Endothelial cell of umbilical vein (primary cell): ENCODE measurements at places on chromosomes 2 and 18. TPM values are rescaled to one million over a fixed set of nuclear protein-coding genes. Genes with fewer than 3 reads are reported as not detected.
A peak's percentile ranks its signal among the peaks of the same experiment; 100 is the strongest.

Gene UPP2
- polyA plus RNA-seq, result not detected in 2 replicates

- no peak for DNase-seq
These were observed 19.1 kb downstream of the HDAC4 start for GRCh38 chr2:239381709-239382134.

GRCh38 chr2:60441800-60442199, 111.7 kb downstream of the BCL11A start:
- no peak for DNase-seq

DNA sequence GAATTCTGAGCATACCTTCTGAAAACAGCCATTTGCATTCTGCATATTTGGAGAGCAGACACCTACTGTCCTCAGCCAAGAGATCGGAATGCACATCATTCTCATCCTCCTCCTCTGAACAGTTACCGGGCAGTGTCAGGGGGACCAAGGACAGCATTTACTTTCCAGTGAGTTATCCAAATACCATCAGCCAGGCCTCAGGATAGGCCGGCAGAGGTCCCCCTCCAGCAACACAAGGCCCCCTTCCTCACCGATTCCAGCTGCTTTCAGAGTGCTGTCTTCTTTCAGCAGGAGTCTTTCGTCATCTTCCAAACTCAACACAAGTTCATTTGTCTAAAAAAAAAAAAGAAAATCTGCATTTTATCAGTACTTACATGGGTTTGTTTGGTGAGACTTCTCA, 55.3 kb downstream of the C2orf76 start:
- no peak for DNase-seq

Gene CDH20
- not detected in 2 replicates for polyA plus RNA-seq

DNA sequence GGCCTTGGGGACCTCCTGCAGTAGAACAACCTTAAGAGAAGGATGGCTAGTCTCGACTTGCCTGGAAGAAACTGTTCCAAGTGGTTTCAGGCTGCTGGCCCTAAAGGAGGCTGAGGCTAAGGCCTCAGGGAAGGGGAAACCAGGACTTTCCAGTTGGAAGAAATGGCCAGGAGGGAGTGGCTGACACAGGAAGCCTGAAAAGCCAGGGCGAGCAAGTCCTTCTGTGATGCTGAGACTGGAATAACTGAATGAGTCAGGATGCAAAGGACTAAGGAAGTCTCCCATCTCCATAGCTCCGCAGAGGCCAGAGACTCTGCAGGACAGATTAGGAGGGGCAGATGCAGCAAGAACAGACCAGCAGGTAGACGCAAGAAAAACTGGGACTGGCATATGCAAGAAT, 7.4 kb downstream of the HTRA2 start:
- no peak for DNase-seq

DNA sequence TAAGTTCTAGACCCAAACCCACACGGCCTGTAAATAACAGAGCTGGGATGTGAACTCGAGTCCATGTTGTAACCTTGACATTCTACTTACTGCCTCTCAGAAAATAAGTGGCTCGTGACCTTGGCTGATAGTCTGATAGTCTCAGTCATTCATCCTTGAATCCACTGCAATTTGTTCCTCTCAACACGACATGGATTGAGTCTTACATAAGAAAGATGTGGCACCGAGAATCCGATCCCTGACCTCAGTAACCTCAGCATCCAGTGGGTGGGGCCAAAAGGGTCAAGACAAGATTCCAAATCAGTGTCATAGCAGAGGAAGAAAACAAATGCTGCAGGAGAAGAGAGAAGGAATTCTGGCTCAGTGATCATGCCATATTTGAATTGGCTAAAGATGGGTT, 97.6 kb downstream of the MAPRE2 start:
- DNase-seq, result no peak

GRCh38 chr2:86417961-86418360, 23.2 kb upstream of the KDM3A start:
- DNase-seq, result no peak

- DNase-seq, result peak; percentile 75
These were observed 36.3 kb downstream of the TPRKB start for GRCh38 chr2:73700661-73701447.

- peak; percentile 81 for DNase-seq
These were observed at the start of gene HOXD8 for GRCh38 chr2:176128982-176129796. Gene HOXD8, plus strand, starts transcription at chr2:176129705. Its CDS starts 662 bp downstream, at chr2:176130367.

- no peak for DNase-seq
These were observed 774.2 kb upstream of the FSHR start for GRCh38 chr2:49928551-49928950.

GRCh38 chr2:26585100-26585499, 56.1 kb downstream of the CIB4 start:
- no peak for DNase-seq

DNA sequence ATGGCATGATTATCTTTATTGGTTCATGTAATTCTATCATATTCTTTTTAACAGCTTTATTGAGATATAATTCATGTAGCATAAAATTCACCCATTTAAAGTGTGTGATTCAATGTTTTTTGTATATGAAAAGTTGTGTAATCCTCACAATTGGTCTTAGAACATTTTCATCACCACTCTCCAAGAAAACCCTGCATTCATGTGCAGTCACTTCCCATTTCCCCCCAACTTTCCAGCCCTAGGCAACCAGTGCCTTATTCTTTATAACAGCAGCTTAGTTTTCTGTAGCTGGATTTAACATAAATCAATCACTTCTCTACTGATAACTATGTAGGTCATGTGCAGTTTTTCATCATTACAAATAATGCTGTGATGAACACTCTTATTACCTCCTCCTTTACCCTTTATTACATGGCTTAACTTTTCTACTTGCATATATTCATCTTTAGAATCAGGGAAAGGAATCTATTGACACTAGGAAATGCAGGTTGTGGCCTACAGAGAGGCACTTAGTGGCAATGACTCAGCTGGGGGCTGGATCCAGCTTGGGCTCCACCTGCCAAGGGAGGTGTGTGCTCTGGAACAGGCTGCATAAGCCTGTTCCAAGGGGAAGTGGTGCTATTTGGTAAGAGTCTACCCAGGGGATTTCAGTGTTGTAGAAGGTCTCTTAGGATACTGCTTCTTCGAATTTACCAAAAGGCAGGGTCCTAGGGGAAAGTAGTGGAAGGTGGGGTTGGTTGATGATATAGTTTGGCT, 89.1 kb downstream of the ETAA1 start:
- DNase-seq, result no peak

Gene NTSR2
- not detected in 2 replicates for polyA plus RNA-seq

GRCh38 chr2:68825866-68826265, 45.3 kb downstream of the BMP10 start:
- DNase-seq, result no peak

Gene APOB
- 0.06 and 0.07 TPM in 2 replicates for polyA plus RNA-seq

Gene RTP5
- not detected in 2 replicates for polyA plus RNA-seq

GRCh38 chr2:233260661-233261060, 9.2 kb downstream of the ATG16L1 start:
- no peak for DNase-seq

- peak; percentile 39 for DNase-seq
These were observed 25.3 kb downstream of the MMADHC start for GRCh38 chr2:149562324-149562723.

DNA sequence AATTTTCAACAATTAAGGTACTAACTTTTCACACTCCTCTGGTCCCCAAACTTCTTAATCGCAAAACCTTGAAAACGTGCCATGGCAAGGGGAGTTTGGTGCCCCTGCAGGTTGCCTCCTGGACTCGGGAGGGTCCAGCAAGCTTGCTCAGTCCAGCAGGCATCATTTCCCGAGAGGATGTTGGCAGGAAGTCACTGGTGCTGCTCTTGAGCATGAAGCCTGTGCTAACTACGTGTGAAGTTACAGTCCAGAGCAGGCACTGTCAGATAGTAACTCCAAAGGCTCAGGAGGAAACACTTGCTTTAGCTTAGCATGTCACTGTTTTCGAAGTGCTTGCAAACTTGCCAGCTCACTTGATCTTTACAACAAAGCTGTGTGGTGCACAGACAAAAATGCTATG, 215.4 kb downstream of the MYCN start:
- DNase-seq, result no peak

Gene STON1
- polyA plus RNA-seq, result 5.8 and 6.3 TPM in 2 replicates

DNA sequence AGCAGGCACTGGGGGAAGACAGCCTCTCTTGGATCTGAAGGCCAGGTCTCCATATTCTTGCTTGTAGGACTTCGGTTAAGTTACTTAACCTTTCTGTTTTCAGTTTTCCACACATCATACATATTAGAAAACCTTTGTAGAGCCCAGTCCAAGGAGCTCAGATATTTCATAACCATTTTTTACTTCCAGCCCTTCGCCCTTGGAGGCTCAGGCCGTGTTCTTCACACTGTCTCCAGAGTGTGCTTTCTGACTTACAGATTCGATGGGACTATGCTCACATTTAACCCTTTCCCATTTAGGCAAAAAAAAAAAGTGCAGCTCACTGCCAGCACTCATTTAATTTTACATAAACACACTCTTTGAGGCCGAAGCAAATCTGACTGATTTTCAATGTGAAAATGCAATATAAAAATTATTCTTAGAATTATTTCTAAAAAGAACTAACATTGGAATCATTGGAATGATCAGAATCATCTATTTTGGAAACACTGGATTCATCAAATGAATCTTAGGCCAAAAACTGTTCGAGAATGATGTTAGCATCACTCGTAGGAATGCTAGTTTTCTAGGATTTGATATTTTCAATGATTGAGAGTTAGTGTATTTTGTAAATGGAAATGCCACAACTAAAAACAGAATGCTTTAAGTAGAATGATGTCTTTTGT, 55.0 kb downstream of the MTHFD2 start:
- DNase-seq, result no peak

GRCh38 chr2:147550995-147551731, 293.7 kb upstream of the ACVR2A start:
- DNase-seq, result no peak

GRCh38 chr2:222952204-222952603, 91.4 kb downstream of the ACSL3 start:
- no peak for DNase-seq

DNA sequence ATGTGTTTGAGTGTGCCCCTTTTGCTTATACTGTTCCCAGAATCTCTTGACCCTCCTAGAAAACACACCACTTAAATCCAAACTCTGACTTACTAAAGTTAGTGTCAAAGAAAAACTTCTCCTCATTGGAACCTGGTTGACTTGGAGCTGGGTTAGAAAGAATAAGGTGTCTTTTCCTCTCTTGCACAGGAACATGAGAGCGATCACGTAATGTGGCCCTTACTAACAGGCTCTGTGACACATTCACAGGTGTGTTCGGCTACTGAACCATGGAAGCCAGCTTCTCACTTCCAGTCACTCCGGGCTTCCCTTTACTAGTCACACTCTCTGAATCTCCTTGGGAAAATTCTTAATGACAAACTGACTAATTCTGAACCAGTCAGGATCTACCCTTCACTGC, 5.4 kb upstream of the POU3F3 start:
- no peak for DNase-seq

DNA sequence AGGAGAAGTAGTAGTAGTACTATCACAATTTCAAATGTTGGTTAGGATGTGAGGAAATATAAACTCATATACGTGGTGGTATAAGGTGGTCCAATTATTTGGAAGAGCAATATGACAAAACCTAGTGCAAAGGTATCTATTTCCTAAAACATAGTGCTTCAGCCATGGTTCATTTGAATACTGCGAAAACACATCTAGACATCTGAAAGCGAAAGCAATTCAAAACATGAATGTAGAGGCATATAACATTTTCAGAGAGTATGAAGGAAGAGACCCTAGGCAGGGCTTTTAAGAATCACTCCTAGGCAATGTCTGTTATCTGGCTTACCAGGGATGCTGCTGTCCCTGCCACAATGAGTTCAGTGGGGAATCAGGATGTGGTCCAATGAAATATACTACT, 1085.8 kb downstream of the TDRD15 start:
- no peak for DNase-seq

DNA sequence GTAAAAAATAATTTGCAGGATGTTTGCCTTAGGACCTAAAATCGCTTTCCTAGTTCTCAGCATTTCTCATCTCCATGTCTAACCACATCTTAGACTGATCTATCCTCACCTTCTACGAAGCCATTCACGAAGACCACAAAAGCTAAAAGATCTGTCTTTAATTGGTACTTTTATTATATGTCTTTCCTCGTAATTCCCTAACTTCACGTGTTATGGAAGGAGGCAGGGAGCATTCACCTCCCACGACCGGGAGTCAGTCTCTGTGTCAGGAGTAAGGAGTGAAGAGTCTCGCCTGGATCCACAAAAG, 1.6 kb downstream of the DLGAP1 start:
- DNase-seq, result no peak

- peak; percentile 52 for DNase-seq
These were observed 287.7 kb downstream of the SRBD1 start for GRCh38 chr2:45323344-45323743.

Gene LINC00305
- polyA plus RNA-seq, result not detected in 2 replicates

DNA sequence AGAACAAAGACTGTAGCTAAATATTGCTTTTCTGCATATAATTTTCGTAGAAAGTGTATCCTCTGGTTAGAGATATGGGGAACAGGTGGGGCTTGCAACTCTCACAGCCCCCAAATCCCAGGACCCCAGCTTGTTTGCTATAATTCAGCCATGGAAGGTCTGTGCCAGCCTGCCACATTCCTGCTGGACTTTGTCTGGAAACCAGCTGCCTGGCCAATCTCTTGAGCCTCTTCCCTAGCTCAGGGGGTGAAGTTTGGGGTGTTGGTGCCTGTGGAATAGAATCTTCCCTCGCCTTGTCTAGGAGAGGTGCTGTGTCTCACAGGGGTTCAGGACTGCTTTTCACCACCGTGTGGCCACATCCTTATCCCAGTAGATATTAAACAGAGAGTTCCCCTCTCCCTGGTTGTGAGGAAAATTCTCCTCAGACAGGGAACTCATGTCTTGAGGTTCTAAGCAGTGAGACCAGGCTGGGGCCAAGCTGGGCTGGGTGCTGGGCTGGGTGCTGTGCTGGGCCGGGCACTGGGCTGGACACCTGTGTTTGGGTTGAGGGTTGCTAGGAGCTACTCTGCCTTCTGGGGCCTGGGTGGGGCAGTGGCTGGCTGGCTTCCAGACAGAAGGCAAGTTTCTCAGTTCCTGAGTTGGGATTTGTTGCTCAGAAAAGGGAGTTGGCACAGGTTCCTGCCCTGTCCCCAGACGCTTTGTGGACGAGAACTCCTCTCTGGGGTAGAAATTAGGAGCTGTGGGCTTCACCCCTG, 12.3 kb downstream of the TOGARAM2 start:
- DNase-seq, result no peak

DNA sequence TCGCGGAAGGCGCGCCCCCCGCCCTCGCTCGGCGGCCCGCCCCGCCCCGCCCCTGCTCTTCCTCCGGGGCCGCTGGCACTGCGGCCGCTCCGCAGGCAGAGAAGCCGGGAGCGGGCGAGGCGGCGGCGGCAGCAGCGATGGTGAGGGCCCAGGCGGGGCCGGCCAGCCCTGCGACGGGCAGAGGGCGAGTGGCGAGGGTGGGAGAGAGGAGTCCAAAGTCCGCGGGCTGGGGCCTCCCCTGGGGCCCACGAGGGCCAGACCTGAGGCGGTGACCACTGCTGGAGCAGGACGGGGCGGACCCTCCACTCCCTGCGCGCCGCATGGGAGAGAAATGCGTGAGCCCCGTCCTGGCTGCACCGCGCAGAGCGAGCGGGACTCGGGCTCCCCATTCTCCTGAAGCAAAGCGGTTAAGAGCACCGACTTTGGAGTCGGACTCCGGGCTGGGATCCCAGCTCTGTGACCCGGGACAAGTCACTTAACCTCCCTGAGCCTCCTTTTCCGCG, at the start of gene VAMP5:
Gene VAMP5 (plus strand): TSS at position 78 of the 503 bp plus-strand sequence. CDS start 60 bp downstream, at position 138.
- DNase-seq, result peak; percentile 44
